Cortex of kidney (tissue), 1 donor: ENCODE measurements at places on chromosomes 2 and 18.

GRCh38 chr2:123696799-123697410 lies 328.2 kb upstream of the CNTNAP5 start:
- DNase-seq: no peak

GRCh38 chr18:9095297-9096006 lies 7.0 kb upstream of the NDUFV2 start:
- no peak for DNase-seq

DNA sequence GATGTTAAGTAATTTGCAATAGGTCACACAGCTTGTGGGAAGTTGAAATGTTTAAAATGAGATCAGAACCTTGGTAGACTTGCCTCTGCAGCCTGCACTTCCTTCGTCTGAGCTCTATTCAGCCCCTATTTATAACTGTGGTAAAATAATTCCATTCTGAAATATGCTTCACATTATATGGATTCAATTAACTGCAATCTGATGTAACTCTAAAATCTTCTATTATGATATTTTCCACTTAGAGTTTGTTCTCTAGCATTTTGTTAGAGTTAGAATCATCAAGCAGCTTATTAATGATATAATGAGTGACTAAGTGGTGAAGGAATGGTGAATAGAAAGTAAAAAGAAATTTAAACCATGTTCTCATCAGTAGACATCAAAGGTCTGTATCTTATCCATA lies 139.6 kb upstream of the ARHGAP28 start:
- no peak for DNase-seq

- DNase-seq: no peak
Measured at GRCh38 chr2:96832754-96833507, 10.9 kb downstream of the ANKRD23 start.

- DNase-seq: no peak
Measured at GRCh38 chr2:28958689-28959088, 22.4 kb upstream of the TOGARAM2 start.
